Left colon (tissue), 2 donors: ENCODE measurements at places on chromosomes 12 and 14.

GRCh38 chr12:2475984-2476383, 318.8 kb upstream of the FKBP4 start:
- DNase-seq: no peak

DNA sequence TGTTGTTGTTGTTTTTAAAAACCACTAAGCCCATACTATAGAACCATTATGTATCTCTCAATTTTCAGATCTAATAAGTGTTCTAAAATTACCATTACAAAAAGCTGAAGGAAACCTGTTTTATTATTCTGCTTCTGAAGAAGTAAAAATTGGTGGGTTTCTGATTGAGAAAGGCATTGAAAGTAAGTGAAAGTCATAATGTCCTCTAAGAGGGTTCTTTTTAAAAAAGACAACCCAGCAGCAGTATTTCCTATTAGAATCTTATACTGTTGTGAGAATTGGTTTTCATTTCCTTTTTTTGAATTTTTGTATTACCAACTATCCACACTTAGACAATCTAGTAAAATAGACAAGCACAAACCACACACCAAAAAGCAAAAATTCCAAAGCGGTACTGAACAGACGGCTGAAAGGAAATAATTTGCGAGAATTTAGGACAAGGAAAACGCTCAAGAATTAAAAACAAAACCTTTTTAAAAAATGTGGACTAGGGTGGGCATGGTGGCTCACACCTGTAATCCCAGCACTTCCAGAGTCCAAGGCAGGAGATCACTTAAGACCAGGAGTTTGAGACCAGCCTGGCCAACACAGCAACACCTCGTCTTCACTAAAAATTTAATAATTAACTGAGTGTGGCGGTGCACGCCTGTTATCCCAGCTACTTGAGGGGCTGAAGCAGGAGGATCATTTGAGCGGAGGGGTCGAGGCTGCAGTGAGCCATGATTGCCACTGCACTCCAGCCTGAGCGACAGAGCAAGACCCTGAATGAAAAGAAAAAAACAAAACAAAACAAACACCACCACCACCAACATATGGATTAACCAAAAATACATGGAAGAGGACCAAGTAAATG, 66.7 kb upstream of the AP4S1 start:
- no peak for DNase-seq

DNA sequence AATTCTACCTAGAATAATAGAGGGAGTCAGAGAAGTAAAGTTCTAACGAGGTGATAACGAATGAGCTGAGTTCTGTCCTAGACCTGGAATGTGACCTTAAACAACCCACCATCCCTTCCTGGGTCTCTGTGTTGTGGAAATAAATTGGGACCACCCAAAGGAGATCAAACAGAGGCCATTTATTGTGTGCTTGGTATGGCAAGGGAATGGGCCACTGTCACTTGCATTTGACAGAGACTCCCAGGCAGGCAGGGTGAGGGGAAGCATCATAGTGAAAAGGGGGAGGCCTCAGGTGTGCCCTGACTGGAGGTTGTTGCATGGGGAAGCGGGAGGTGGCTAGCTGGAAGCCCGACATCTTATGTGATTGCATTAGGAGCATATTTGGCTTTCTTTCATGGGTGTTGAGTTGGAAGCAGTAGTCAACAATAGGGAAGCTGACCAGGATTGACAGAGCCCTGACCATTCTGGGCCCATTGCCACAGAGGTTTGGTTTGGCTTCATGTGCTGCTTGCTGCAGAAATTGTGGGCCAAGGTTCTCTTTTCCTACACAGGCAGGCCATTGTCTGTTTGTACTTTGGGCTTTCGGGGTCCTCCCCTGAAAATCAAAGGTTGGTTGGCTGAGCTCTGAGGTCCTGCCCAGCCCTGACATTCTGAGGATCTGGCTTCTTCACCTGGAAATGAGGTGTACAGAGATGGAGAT, 17.6 kb upstream of the FAM181A start:
- DNase-seq: no peak

DNA sequence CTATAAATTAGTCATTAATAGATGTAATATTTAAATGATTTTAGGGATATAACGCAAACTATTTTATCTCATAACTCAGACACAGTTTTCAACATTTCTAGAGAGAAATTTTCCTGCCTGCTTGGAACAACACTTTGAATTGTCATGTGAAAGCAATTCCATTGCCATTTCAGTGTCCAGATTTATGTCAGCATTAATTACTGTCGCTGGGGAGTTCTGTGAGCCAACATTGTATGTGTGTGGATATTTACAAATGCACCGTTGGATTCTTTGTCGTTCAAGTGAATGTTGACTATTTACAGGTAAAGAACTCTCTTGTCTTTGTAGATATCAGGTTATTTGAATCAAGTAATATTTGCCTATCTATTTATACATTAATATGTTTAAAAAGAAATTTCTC, 465.3 kb upstream of the RGS6 start:
- no peak for DNase-seq

- DNase-seq: no peak
Observed at GRCh38 chr14:75438486-75439080, 10.8 kb downstream of the JDP2 start.
